ENCODE measurements at places on chromosomes 4 and X.

DNA sequence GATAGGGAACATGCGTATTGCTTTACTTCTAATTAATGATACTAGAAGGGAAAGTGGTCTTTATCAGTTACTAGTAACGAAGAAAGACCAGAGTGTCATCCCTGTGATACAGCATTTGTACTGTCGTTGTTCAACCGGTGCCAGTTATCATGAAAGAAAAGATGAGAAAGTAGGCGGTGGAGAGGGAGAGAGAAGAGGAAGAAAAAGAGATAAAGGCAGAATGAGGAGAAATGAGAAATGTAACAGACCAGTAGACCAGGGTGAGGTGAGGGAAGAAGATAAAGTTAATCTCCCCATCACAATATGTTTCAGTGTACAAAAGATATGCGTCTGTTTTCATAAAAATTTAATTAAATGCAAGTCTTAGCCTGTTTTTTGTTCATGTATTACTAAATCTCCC, 135.2 kb upstream of the HPGD start:
- no peak for DNase-seq

GRCh38 chr4:43242606-43243005, 350.1 kb downstream of the GRXCR1 start:
- no peak for DNase-seq

GRCh38 chrX:130118441-130119311, 8.4 kb upstream of the ELF4 start:
- no peak for DNase-seq

- no peak for DNase-seq
Measured at GRCh38 chr4:119490335-119490734, 138.3 kb downstream of the PDE5A start.

GRCh38 chr4:73740353-73740778, at the start of gene CXCL8:
CXCL8 (plus strand) TSS chr4:73740569; CDS start chr4:73740659, 90 bp downstream.
- no peak for DNase-seq

Measured in omental fat pad (tissue), 4 donors.